Aortic smooth muscle cell (primary cell): ENCODE measurements at places on chromosomes 3 and 15. TPM values are rescaled to one million over a fixed set of nuclear protein-coding genes. Genes with fewer than 3 reads are reported as not detected.

CAPN3 gene
- 2.2 and 2.7 TPM in 2 replicates for total RNA-seq

KLHL6 gene
- total RNA-seq, result 0.19 and 0.26 TPM in 2 replicates

CRYGS gene
- 1.1 and 1.2 TPM in 2 replicates for total RNA-seq

CPB1 gene
- total RNA-seq, result not detected in 2 replicates

SNRK gene
- total RNA-seq, result 20.1 and 29.9 TPM in 2 replicates

ZNF639 gene
- 32.9 and 36.6 TPM in 2 replicates for total RNA-seq

LNP1 gene
- 5.0 and 7.3 TPM in 2 replicates for total RNA-seq

CCR1 gene
- total RNA-seq, result under 0.01 and 0.13 TPM in 2 replicates

UNC13C gene
- 0.56 TPM in 1 of 2 replicates, not detected in the other for total RNA-seq

TMEM212 gene
- total RNA-seq, result not detected in 2 replicates

FBXO40 gene
- not detected in 2 replicates for total RNA-seq

GALNT15 gene
- 2.8 and 11.5 TPM in 2 replicates for total RNA-seq

MST1R gene
- 0.40 and 2.0 TPM in 2 replicates for total RNA-seq

TNFSF10 gene
- total RNA-seq, result 2.6 and 3.3 TPM in 2 replicates

ZNF80 gene
- 0.06 TPM in 1 of 2 replicates, not detected in the other for total RNA-seq

UACA gene
- 162 and 177 TPM in 2 replicates for total RNA-seq

KPNA1 gene
- 34.5 and 38.6 TPM in 2 replicates for total RNA-seq

CNTN4 gene
- total RNA-seq, result 0.19 TPM in 1 of 2 replicates, not detected in the other

MORC1 gene
- not detected in 2 replicates for total RNA-seq

FILIP1L gene
- 14.0 and 32.1 TPM in 2 replicates for total RNA-seq

CHRD gene
- 1.7 and 2.4 TPM in 2 replicates for total RNA-seq

CFAP92 gene
- total RNA-seq, result not detected in 2 replicates

RPP25 gene
- total RNA-seq, result 6.7 and 7.9 TPM in 2 replicates

SCAANT1 gene
- total RNA-seq, result not detected in 2 replicates

MYZAP gene
- total RNA-seq, result 0.44 and 0.66 TPM in 2 replicates

TNFAIP8L3 gene
- total RNA-seq, result 4.1 and 7.5 TPM in 2 replicates

WNT7A gene
- not detected in 2 replicates for total RNA-seq

GRK7 gene
- not detected in 2 replicates for total RNA-seq

BNIP2 gene
- 99.2 and 111 TPM in 2 replicates for total RNA-seq

PRR23E gene
- total RNA-seq, result not detected in 2 replicates

IQCF5 gene
- total RNA-seq, result not detected in 2 replicates

FGF12 gene
- 0.12 and 0.13 TPM in 2 replicates for total RNA-seq

DNAH12 gene
- total RNA-seq, result under 0.01 and 0.12 TPM in 2 replicates

CLDN18 gene
- not detected in 2 replicates for total RNA-seq

KNG1 gene
- not detected in 2 replicates for total RNA-seq

QTRT2 gene
- 17.7 and 21.7 TPM in 2 replicates for total RNA-seq

LIPC gene
- 1.1 and 1.5 TPM in 2 replicates for total RNA-seq

SHC4 gene
- total RNA-seq, result 1.1 and 1.7 TPM in 2 replicates

TAGLN3 gene
- total RNA-seq, result not detected in 2 replicates

SPSB4 gene
- under 0.01 TPM in 1 of 2 replicates, not detected in the other for total RNA-seq

ALPK3 gene
- 1.1 and 2.6 TPM in 2 replicates for total RNA-seq

TRPM1 gene
- total RNA-seq, result not detected in 2 replicates

IL17RE gene
- total RNA-seq, result 3.5 and 4.4 TPM in 2 replicates

CXCR6 gene
- total RNA-seq, result not detected in 2 replicates

TUSC7 gene
- not detected in 2 replicates for total RNA-seq

BCL2A1 gene
- 0.12 and 0.26 TPM in 2 replicates for total RNA-seq

SAMD7 gene
- not detected in 2 replicates for total RNA-seq

WDR49 gene
- 0.12 and 0.13 TPM in 2 replicates for total RNA-seq

SYNPR gene
- total RNA-seq, result not detected in 2 replicates

PLSCR2 gene
- 0.40 TPM in 1 of 2 replicates, not detected in the other for total RNA-seq

PIERCE2 gene
- total RNA-seq, result 2.4 TPM in 2 replicates

SLC22A14 gene
- 0.12 and 0.13 TPM in 2 replicates for total RNA-seq

TMEM43 gene
- 78.1 and 101 TPM in 2 replicates for total RNA-seq

FANCD2OS gene
- not detected in 2 replicates for total RNA-seq

NOX5 gene
- total RNA-seq, result 0.13 and 0.19 TPM in 2 replicates
